ENCODE measurements at places on chromosomes 5 and 9.

DNA sequence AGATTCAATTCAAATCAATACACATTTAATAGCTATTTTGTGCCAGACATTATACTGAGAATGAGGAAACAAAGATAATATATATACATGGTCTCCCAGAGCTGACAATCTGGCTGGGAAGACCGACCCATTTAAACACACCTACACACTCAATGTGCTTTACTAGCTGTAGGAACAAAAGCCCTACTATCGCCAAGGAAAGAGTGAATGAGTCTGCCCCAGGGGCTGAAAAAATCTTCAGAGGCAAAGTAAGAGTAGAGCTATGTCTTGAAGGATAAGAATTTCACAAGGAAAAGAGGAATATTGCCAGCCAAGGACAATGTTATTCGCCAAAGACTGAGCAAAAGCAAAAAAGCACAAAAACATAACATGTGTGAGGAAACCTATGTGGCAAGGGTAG lies 6.6 kb downstream of the PFDN1 start:
- no peak for DNase-seq

- DNase-seq, result peak; percentile 61
Observed at GRCh38 chr5:115601701-115602590, at the start of gene TICAM2. Gene TICAM2, minus strand, starts transcription at chr5:115602479. Its CDS starts 21,223 bp downstream, at chr5:115581256.

GRCh38 chr9:117546894-117547678 lies 132.2 kb upstream of the ASTN2 start:
- DNase-seq, result no peak

GRCh38 chr5:74013222-74013621 lies 387.2 kb downstream of the ARHGEF28 start:
- DNase-seq, result no peak
